T-helper 2 cell (primary cell): ENCODE measurements at places on chromosomes 13 and 19.

DNA sequence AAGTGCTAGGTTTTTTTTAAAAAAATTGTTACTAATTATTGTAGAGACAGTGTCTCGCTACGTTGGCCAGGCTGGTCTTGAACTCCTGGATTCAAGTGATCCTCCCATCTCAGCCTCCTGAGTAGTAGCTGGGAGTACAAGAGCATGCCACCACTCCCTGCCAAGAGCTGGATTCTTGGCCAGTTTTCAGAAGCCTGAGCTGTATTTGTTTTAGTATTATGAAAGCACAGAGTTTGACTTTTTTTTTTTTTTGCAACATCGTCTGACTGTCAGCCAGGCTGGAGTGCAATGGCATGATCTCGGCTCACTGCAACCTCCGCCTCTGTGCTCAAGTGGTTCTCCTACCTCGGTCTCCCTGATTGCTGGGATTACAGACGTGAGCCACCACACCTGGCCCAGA, 7.0 kb downstream of the ARMC6 start:
- no peak for DNase-seq

- no peak for DNase-seq
Measured at GRCh38 chr19:35889370-35890112, 10.8 kb downstream of the NFKBID start.

DNA sequence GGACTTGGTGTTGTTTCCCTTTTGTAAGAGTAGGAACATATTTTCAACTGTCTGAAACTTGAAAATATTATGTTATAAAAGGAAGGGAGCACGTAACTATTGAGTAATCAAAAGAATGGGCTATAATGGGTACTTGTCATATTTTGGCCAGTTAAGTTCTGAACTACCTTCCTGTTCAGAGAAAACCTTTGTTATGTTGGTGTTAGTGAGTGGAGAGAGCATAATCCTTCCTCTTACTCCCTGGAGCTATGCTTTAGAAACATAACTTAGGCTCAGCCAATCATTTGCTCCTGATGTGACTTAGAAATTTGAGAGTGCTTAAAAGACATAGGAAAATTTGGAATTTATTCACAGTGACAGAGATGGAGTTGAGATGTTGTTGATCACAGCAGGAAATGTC, 482.5 kb upstream of the SPRY2 start:
- DNase-seq, result no peak

- DNase-seq, result no peak
Measured at GRCh38 chr19:48059331-48059730, 15.5 kb upstream of the CABP5 start.

- DNase-seq, result no peak
Measured at GRCh38 chr13:97307118-97307881, 85.2 kb downstream of the MBNL2 start.
